ENCODE measurements at places on chromosomes 5 and 9. TPM values are rescaled to one million over a fixed set of nuclear protein-coding genes. Genes with fewer than 3 reads are reported as not detected.

The NDUFS6 gene
- 26.5 TPM for total RNA-seq

The FBXL7 gene
- total RNA-seq = 19.6 TPM

The C9orf72 gene
- 24.8 TPM for total RNA-seq

The BARHL1 gene
- not detected for total RNA-seq

The IDNK gene
- total RNA-seq = 4.8 TPM

The C1QTNF2 gene
- total RNA-seq = 4.6 TPM

The TMEM174 gene
- total RNA-seq = 6.8 TPM

The EQTN gene
- 1.4 TPM for total RNA-seq

The IFNB1 gene
- total RNA-seq = not detected

The ARSB gene
- total RNA-seq = 24.3 TPM

The SMU1 gene
- 28.1 TPM for total RNA-seq

The GNA14 gene
- 21.1 TPM for total RNA-seq

The F2RL2 gene
- total RNA-seq = 1.1 TPM

The GABBR2 gene
- 2.0 TPM for total RNA-seq

The C5orf58 gene
- not detected for total RNA-seq

The GALNT12 gene
- 3.9 TPM for total RNA-seq

The LMNB1 gene
- total RNA-seq = 54.5 TPM

The STPG3 gene
- total RNA-seq = not detected

The TSSK1B gene
- total RNA-seq = 0.70 TPM

Data from metanephros (tissue), 2 donors.